ENCODE measurements at places on chromosomes 1 and 21. TPM values are rescaled to one million over a fixed set of nuclear protein-coding genes. Genes with fewer than 3 reads are reported as not detected.
A peak's percentile ranks its signal among the peaks of the same experiment; 100 is the strongest.

DNA sequence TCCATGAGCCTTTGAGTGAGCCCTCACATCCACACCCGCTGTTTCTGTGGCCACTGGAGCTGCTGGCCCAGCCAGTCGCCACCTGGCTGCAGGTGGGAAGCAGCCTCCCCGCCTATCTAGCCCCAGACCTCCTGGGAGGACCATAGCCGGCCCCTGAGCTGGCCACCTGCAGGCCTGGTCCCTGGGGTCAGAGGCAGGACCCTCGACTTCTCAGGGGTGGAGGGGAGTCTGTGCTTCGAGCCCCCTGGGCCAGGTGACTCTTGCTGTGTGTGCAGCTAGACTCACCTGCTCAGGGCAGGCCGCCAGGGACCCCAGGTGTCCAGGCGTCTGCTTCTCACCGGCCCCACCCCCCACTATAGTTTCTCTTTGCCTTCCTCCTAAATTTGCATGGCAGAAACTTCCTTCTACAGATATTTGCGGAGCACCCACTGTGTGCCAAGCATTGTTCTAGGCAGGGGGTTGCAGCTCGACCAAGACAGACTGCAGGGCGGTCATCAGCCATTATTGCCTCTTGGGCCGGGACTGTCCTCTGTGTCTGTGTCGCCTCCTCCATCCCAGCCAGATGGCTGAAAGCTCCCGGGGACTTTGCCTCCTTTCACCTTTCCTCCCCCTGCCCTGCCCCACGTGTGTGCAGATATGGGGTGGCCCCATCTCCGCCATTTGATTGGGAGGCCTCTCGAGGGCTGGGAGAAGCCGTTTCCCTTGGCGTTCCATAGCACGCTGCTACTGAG is 27.3 kb downstream of the SPSB1 start:
- H3K4me3 ChIP-seq: no peak overlapping the region
- no peaks in the 10 kb centered on the region for H3K36me3 ChIP-seq
- H3K27me3 ChIP-seq: peaks cover 9% of the 10 kb centered on the region
- no peak overlapping the region for H3K27ac ChIP-seq
- DNase-seq: no peak

FCRL5 gene
- total RNA-seq: 1.6 TPM

DLGAP3 gene
- 0.99 TPM for total RNA-seq

- no peaks in the 10 kb centered on the region for H3K27me3 ChIP-seq
- no peak overlapping the region for H3K27ac ChIP-seq
- H3K36me3 ChIP-seq: no peaks in the 10 kb centered on the region
- H3K4me1 ChIP-seq: no peaks in the 10 kb centered on the region
Measured at GRCh38 chr1:186730951-186731729, 50.9 kb upstream of the PTGS2 start.

ARHGEF16 gene
- total RNA-seq: 0.35 TPM

DNA sequence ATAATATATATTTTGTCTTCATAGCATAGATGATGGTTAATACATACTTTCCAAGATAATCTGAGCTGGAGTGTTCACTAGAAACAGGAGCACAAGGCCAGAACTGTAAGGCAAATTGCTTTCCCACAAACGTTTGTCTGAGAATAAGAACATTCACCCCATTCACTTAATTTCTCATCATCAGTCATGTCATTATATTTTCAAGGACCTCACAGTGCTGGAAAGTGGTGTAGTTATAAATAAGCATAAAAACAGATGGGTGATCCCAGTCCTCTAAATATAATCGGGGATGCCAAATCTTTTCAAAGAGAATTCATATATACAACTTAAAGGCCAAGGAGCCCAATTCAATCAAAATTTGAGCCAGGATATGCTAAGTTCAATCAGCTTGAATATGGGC is 8.4 kb downstream of the PRRX1 start:
- H3K4me3 ChIP-seq: no peak overlapping the region
- H3K27me3 ChIP-seq: peaks cover 26% of the 10 kb centered on the region
- no peak overlapping the region for H3K27ac ChIP-seq

DNA sequence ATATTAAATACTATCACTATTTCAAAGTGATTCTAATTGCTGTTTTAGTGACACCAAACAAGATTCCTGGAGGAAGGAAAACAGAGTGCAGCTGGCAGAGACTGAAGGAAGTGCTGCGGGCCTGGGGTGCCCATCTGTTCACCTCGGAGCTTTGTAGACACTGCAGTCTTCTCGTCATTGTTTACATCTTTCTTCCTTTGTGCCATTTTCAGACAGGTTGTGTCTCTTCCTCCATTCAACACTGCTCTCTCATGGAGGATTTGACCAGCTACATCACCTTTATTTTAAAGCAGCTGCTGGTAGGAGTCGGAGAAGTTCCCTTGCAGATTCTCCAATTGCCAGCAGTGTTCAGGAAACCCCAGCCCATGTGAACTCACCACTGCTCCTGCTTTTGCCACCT is 37.3 kb downstream of the ABCA4 start:
- H3K27ac ChIP-seq: no peak overlapping the region
- no peaks in the 10 kb centered on the region for H3K4me1 ChIP-seq
- peaks cover 2% of the 10 kb centered on the region for H3K27me3 ChIP-seq
- H3K4me3 ChIP-seq: no peak overlapping the region
- no peak for DNase-seq

FAM131C gene
- total RNA-seq: not detected

- H3K4me1 ChIP-seq: no peaks in the 10 kb centered on the region
- H3K36me3 ChIP-seq: no peaks in the 10 kb centered on the region
- no peak overlapping the region for H3K4me3 ChIP-seq
- no peak overlapping the region for H3K27ac ChIP-seq
- no peaks in the 10 kb centered on the region for H3K27me3 ChIP-seq
Measured at GRCh38 chr21:28714777-28715464, 277.8 kb downstream of the LTN1 start.

- DNase-seq: no peak
- peaks cover 7% of the 10 kb centered on the region for H3K27me3 ChIP-seq
- H3K27ac ChIP-seq: no peak overlapping the region
- no peak overlapping the region for H3K4me3 ChIP-seq
Measured at GRCh38 chr1:114236517-114236916, 82.8 kb upstream of the SYT6 start.

DNA sequence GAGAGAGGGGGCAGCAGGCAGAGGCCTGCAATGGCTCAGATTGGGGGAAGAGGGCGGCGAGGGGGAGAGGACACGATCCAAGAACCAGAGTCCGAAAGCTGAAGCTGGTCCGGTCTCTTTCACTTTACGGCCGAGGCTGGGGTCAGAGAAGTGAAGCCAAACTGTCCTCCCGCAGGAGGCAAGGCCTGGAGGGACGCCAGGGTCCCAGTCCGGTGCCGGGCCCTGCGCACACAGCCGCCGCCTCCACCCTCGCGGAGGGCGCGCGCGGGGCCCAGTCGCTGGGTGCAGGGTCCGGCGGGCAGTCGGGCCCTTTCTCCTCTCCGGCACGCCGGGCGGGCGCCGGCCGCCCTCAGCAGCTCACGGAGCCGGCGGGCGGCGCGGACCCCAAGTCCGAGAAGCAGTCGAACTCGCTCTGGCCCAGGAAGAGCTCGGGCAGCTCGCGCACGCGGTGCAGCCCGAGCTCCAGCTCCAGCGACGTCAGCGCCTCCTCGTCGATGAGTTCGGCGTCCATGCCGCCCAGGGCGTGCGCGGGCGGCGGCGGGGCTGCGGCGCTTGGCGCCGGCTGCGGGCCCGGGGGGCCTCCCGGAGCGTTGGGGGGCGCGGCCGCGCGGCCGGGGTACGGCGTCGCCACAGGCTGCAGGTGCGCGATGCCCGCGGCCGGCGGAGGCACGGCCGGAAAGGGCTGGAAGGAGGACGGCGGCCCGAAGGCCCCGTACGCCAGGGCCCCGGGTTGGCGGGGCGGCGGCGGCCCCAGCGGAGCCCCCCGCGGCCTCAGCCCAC is 749 bp downstream of the CITED4 start:
- H3K27ac ChIP-seq: no peak overlapping the region
- H3K4me3 ChIP-seq: peak overlapping the region; percentile 55
- H3K27me3 ChIP-seq: peaks cover 10% of the 10 kb centered on the region
- H3K36me3 ChIP-seq: no peaks in the 10 kb centered on the region
- peaks cover 3% of the 10 kb centered on the region for H3K4me1 ChIP-seq

RUNX3 gene
- 140 TPM for total RNA-seq

DNA sequence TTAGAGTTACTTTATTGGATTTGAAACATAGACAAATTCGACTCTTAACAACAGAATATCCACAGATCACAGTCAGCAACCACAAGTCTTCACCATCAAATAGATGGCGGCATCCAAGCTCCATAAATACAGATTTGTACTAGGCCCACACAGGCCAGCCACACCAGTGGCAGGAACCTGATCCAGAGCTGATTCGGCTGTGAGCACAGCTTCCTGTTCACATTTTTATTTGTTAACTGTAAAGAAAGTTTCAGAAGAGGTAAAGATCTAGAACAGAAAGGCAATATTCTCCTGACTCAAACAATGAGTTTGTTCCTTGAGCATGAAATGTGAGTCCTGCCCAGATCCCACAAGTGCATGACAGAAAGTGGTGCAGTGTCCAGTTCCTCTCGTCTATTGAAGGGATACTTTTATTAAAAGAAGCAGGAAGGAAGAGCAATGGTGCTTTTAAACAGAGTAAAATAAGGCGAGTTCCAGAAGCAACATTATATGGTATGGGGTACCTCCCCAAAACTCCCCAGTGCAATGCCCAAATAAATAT is 205.8 kb downstream of the SLC45A1 start:
- H3K4me3 ChIP-seq: peak overlapping the region; percentile 1
- no peaks in the 10 kb centered on the region for H3K27me3 ChIP-seq
- DNase-seq: peak; percentile 37
- peak overlapping the region; percentile 89 for H3K27ac ChIP-seq
- H3K4me1 ChIP-seq: peaks cover 32% of the 10 kb centered on the region
- no peaks in the 10 kb centered on the region for H3K36me3 ChIP-seq

OR2T27 gene
- not detected for total RNA-seq

GRCh38 chr21:31351438-31351837 is 7.4 kb upstream of the TIAM1 start:
- H3K27me3 ChIP-seq: no peaks in the 10 kb centered on the region
- no peak overlapping the region for H3K27ac ChIP-seq
- DNase-seq: no peak

- H3K4me1 ChIP-seq: no peaks in the 10 kb centered on the region
- no peak overlapping the region for H3K27ac ChIP-seq
- no peak overlapping the region for H3K4me3 ChIP-seq
Measured at GRCh38 chr1:244271004-244271403, 180.7 kb downstream of the ADSS2 start.

DNA sequence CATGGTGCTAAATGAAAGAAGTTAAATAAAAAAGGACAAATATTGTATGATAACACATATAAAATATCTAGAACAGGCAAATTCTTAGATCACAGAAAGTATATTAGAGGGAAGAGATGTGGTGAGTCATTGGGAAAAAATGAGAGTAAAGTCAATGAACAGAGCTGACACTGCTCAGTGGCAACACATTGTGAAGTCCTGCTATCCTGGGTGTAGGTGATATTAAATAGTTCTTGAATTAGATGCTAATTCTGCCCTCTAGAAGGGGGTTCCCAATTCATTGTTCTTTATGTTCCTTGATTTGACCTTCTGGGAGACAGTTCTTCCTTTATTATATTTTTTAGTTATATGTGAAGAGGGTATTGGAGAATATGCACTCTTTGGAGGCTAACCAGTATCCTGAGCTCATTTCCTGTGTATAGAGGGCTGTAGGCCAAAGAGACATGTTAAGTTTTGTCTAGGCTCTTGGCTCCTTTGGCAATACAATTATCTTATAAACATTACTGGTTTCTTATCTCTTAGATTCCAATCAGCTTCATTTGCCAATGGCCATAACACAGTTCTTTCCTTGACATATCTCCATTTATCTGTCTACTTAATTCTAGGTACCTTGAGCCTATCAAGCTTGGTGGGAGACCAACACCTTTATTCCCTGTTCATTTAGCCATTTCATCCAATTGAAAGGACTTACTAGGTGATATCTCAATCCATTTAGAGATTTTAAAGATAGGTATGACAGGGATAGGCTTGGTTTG is 6.6 kb upstream of the SLC35A3 start:
- H3K27ac ChIP-seq: no peak overlapping the region
- H3K4me1 ChIP-seq: no peaks in the 10 kb centered on the region

DNA sequence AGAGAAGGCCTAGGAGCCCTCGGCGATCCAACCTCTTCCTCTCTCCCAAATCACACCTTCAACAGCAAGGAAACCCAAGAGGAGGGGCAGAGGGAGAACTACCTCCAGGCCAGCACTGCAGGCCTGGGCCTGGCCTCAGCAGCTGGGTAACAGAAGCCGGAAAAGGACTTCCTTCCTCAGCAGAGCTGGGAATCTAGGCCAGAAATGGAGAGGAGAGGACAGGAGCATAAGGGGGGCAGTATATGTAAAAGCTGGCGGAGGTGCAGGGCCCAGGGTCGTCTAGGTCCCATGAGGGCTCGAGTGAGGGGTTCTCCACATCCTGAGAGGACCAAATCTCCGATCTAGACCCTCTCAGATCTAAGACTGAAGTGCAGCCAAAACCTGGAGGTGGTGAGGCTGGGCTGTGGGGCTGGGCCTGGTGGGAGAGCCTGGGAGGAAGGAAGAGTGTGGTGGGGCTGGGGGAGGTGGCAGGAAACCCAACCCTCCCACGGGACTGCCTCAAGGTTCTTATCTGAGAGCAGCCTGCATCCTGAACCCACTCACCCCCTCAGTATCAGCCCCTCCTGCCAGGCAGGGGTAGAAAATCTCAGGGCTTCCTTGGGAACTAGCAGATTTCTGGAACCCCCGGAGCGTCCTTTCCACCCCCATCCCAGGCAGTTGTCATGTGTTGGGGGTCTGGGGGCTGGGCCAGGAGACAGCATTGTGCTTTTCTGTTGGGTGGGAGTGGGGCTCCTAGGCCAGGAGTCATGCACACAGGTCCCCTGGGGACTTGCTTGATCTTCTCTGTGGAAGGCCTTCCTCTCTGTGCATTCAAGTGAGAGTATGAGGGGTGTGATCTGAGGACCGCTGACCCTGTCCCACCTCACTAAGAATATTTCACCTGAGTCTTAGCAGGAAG is 33.0 kb downstream of the PIK3C2B start:
- H3K4me3 ChIP-seq: peak overlapping the region; percentile 58
- H3K27me3 ChIP-seq: no peaks in the 10 kb centered on the region
- peaks cover 13% of the 10 kb centered on the region for H3K36me3 ChIP-seq
- DNase-seq: no peak
- H3K27ac ChIP-seq: peak overlapping the region; percentile 69
- peaks cover 58% of the 10 kb centered on the region for H3K4me1 ChIP-seq

GRCh38 chr1:159282118-159282517 is 20.0 kb upstream of the FCER1A start:
- H3K27me3 ChIP-seq: peaks cover 5% of the 10 kb centered on the region
- H3K4me1 ChIP-seq: no peaks in the 10 kb centered on the region

- no peak overlapping the region for H3K4me3 ChIP-seq
- H3K36me3 ChIP-seq: no peaks in the 10 kb centered on the region
- DNase-seq: no peak
- H3K27me3 ChIP-seq: peaks cover 16% of the 10 kb centered on the region
- no peak overlapping the region for H3K27ac ChIP-seq
Measured at GRCh38 chr1:233443040-233443760, 115.7 kb downstream of the MAP3K21 start.
